CD4-positive, alpha-beta memory T cell (primary cell): ENCODE measurements at places on chromosomes 6 and 20. TPM values are rescaled to one million over a fixed set of nuclear protein-coding genes. Genes with fewer than 3 reads are reported as not detected.

UNC93A gene
- total RNA-seq, result not detected

RAET1L gene
- total RNA-seq, result not detected

KCNB1 gene
- not detected for total RNA-seq

KIAA1755 gene
- not detected for total RNA-seq

ID4 gene
- not detected for total RNA-seq

CLPSL1 gene
- total RNA-seq, result not detected

- no peak for DNase-seq
These were observed 506.3 kb downstream of the TENT5A start for GRCh38 chr6:81246200-81246599.

DNA sequence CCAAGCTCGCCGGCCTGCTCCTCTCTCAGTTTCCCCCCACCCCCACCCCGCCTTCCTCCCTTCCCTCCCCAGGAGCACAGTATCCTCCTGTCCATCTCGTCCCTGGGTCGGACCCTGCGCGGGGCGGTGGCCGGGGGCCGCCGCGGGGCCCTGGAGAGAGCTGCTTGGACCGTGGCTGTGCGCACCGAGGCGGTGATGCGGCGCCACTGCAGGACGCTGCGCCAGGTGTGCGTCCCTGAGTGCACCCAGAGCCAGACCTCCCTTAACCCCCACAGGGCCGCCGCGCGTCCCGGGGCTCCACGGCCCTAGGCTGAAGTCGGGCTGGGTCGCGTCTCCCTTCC is 2.2 kb downstream of the C20orf204 start:
- no peak for DNase-seq

GRCh38 chr20:46228670-46229069 is 79.6 kb downstream of the CDH22 start:
- DNase-seq, result no peak
